ENCODE measurements at places on chromosomes 7 and 10. TPM values are rescaled to one million over a fixed set of nuclear protein-coding genes. Genes with fewer than 3 reads are reported as not detected.
A peak's percentile ranks its signal among the peaks of the same experiment; 100 is the strongest.

Gene LIPN
- polyA plus RNA-seq: not detected

Gene TCAF2
- 3.2 TPM for polyA plus RNA-seq

Gene IDI2
- polyA plus RNA-seq: not detected

GRCh38 chr7:157003756-157004520 is 6.5 kb downstream of the MNX1 start:
- H3K36me3 ChIP-seq: no peaks in the 10 kb centered on the region
- H3K4me3 ChIP-seq: no peak overlapping the region
- H3K27ac ChIP-seq: no peak overlapping the region
- H3K4me1 ChIP-seq: no peaks in the 10 kb centered on the region
- peaks cover 33% of the 10 kb centered on the region for H3K27me3 ChIP-seq
- DNase-seq: no peak

GRCh38 chr7:151393031-151393977 is 16.5 kb downstream of the WDR86 start:
- no peak overlapping the region for H3K4me3 ChIP-seq
- DNase-seq: no peak
- H3K4me1 ChIP-seq: no peaks in the 10 kb centered on the region
- H3K27ac ChIP-seq: no peak overlapping the region

GRCh38 chr7:128271942-128272481 is 30.9 kb downstream of the LEP start:
- H3K4me1 ChIP-seq: no peaks in the 10 kb centered on the region
- H3K27ac ChIP-seq: no peak overlapping the region
- no peaks in the 10 kb centered on the region for H3K27me3 ChIP-seq
- H3K4me3 ChIP-seq: no peak overlapping the region
- DNase-seq: no peak

DNA sequence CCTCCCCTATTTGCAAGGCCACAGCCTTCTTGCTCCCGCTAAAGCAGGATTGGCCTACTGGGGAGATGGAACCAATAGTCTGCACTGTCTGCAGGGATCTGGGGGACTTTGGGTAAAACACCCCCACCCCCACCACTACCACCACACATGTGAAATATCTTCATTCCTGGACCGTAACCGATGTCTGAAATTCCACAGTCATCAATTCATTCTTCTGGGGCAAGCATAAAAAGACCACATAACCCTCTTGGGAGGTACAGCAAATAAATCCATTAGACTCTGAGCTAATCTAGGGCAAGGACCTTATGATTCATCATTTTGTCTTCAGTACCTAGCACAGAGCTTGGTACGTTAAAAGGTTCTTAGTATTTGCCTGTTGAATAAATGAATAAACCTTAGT is 307.8 kb downstream of the GPAM start:
- H3K4me3 ChIP-seq: no peak overlapping the region
- H3K4me1 ChIP-seq: no peaks in the 10 kb centered on the region
- no peaks in the 10 kb centered on the region for H3K27me3 ChIP-seq
- DNase-seq: no peak
- H3K27ac ChIP-seq: no peak overlapping the region

DNA sequence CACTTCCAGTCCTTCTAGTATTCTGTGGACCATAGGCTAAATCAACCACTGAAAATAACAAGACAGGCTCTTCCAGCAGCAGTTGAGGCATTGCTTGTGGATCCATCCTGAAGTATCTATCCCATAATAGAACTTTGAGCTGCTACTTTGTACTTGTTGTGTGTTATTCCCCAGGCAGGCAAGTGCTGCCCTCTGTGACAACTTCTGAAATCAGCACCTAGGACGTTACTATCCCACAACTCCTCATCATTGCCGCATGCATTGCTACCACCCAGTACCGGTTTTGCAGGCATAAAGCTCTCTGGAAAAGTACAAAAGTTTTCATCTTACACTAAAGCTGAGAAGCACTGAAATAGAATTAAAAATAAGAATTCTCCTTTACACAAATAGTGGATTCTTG is 145.3 kb downstream of the HTR7 start:
- H3K4me3 ChIP-seq: no peak overlapping the region
- no peaks in the 10 kb centered on the region for H3K4me1 ChIP-seq
- no peak for DNase-seq

DNA sequence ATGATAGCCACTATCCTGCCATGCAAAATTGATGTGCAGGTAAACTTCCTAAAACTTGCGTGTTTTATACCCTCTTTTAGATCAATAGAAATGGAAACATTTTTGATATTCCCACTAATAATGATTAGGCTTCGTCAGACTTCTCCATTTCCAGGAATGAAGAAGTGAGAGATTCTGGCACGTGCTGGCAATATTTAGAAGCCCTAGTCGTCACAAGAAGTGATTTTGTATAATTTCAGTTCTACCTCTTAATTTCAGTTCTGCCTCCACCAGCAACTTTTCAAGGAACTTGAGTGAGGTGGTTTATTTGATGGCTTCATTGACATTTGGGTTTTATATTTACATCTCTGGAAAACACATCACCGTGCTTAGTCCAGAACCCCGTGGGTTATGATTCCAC is 61.9 kb downstream of the MRC1 start:
- no peaks in the 10 kb centered on the region for H3K27me3 ChIP-seq
- H3K4me3 ChIP-seq: no peak overlapping the region
- no peak overlapping the region for H3K27ac ChIP-seq
- no peaks in the 10 kb centered on the region for H3K4me1 ChIP-seq
- no peak for DNase-seq
- no peaks in the 10 kb centered on the region for H3K36me3 ChIP-seq

DNA sequence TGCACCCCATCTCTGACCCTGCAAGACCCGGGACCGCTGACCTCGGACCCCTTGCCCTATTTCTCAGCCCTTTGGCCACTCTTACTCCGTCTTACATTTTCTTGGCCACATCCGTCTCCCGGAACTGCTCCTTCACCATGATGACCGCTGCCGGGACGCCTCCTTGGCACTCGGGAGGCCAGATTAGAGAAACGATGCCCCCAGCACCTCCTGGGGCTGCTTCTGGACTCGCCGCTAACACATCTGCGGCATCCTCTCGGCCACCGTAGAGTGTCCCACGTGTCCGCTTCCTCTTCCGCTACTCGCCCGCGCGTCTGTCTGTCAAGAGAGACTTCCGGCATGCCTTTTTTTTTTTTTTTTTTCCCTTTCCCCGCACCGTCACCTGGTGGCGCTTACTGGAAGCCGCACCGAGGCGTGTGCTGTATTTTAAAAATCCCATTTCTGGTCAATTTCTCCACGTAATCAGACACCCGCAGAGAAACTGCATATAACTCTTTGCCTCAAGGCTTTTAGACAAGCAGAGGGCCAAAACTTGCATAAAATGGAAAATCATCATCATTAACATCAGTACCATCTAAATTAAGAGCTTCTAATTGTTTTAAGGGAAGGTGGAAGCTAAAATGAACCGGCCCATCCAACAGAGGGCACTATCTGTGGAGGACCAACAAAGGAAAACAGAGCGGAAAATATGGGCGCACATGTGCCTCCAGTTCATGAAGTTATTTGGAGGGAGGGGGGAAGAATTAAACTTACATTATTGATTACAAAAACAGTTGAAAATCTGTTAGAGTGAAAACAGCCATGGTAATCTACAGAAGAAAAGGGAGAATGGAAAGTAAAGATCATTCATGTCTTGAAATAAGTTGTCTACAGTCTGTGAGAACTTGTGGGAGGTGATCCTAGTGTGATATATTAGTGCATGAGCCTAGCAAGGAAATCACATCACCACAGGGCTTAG is at the start of gene POLR3A:
Gene POLR3A (minus strand): TSS at position 247 of the 958 bp plus-strand sequence. CDS start 108 bp downstream, at position 139.
- peaks cover 15% of the 10 kb centered on the region for H3K36me3 ChIP-seq
- no peaks in the 10 kb centered on the region for H3K27me3 ChIP-seq
- peak within 1 kb of the TSS; percentile 92 for H3K27ac ChIP-seq
- H3K4me1 ChIP-seq: peaks cover 9% of the 10 kb centered on the region
- peak; percentile 82 for DNase-seq
- H3K4me3 ChIP-seq: peak within 1 kb of the TSS; percentile 97

GRCh38 chr10:119644994-119645393 is 6.2 kb upstream of the BAG3 start:
- no peak overlapping the region for H3K27ac ChIP-seq
- no peak overlapping the region for H3K4me3 ChIP-seq
- no peaks in the 10 kb centered on the region for H3K36me3 ChIP-seq

GRCh38 chr7:46072722-46073121 is 151.7 kb upstream of the IGFBP3 start:
- H3K27me3 ChIP-seq: no peaks in the 10 kb centered on the region
- H3K4me1 ChIP-seq: no peaks in the 10 kb centered on the region
- no peak overlapping the region for H3K27ac ChIP-seq
- peak; percentile 13 for DNase-seq
- H3K4me3 ChIP-seq: no peak overlapping the region
- H3K36me3 ChIP-seq: no peaks in the 10 kb centered on the region

- H3K4me1 ChIP-seq: no peaks in the 10 kb centered on the region
- H3K27me3 ChIP-seq: no peaks in the 10 kb centered on the region
- H3K36me3 ChIP-seq: no peaks in the 10 kb centered on the region
- DNase-seq: no peak
- H3K4me3 ChIP-seq: no peak overlapping the region
- H3K27ac ChIP-seq: no peak overlapping the region
These were observed 319.7 kb upstream of the GHITM start for GRCh38 chr10:83819609-83820008.

- H3K4me3 ChIP-seq: no peak overlapping the region
- H3K4me1 ChIP-seq: no peaks in the 10 kb centered on the region
- DNase-seq: no peak
- no peak overlapping the region for H3K27ac ChIP-seq
- 0 out of 2 replicates have a peak, but pooled peaks cover 1% of the 10 kb centered on the region for H3K27me3 ChIP-seq
- no peaks in the 10 kb centered on the region for H3K36me3 ChIP-seq
These were observed 53.6 kb upstream of the AOAH start for GRCh38 chr7:36777855-36778254.

- no peak overlapping the region for H3K27ac ChIP-seq
- DNase-seq: no peak
- H3K36me3 ChIP-seq: no peaks in the 10 kb centered on the region
- no peak overlapping the region for H3K4me3 ChIP-seq
- H3K27me3 ChIP-seq: peaks cover 2% of the 10 kb centered on the region
- H3K4me1 ChIP-seq: no peaks in the 10 kb centered on the region
These were observed 131.3 kb upstream of the PRKCQ start for GRCh38 chr10:6711408-6711841.

GRCh38 chr10:48652344-48652743 is 32.3 kb upstream of the WDFY4 start:
- no peak for DNase-seq
- H3K36me3 ChIP-seq: no peaks in the 10 kb centered on the region
- H3K27me3 ChIP-seq: no peaks in the 10 kb centered on the region
- no peak overlapping the region for H3K27ac ChIP-seq
- H3K4me1 ChIP-seq: peaks cover 11% of the 10 kb centered on the region

- no peaks in the 10 kb centered on the region for H3K27me3 ChIP-seq
- H3K27ac ChIP-seq: no peak overlapping the region
- no peaks in the 10 kb centered on the region for H3K36me3 ChIP-seq
- no peak for DNase-seq
These were observed 21.2 kb downstream of the GLCCI1 start for GRCh38 chr7:7989616-7990440.

DNA sequence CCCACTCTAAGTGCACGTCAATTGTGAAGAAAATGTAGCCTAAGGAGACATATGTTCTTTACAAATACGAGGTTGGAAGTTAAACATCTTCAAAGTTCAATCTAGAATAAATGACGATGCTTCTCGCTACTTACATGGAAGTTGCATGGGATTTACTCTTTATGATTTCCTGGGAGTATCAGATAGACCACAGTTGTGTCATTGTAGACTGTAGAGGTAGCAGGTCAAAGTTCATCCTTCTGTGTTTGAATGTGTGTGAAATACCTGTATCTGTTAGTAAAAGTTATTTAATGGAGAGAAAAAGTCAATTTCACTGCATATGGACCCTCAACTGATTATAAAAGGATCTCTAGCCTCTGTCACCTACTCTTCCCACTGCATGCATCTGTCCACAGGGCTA is 112.6 kb downstream of the C1GALT1 start:
- no peak for DNase-seq
- no peak overlapping the region for H3K27ac ChIP-seq
- H3K27me3 ChIP-seq: no peaks in the 10 kb centered on the region
- H3K4me3 ChIP-seq: no peak overlapping the region
- no peaks in the 10 kb centered on the region for H3K4me1 ChIP-seq
- H3K36me3 ChIP-seq: no peaks in the 10 kb centered on the region

- no peak overlapping the region for H3K27ac ChIP-seq
- no peak overlapping the region for H3K4me3 ChIP-seq
- H3K4me1 ChIP-seq: no peaks in the 10 kb centered on the region
These were observed 21.2 kb downstream of the MBL2 start for GRCh38 chr10:52751337-52751736.

DNA sequence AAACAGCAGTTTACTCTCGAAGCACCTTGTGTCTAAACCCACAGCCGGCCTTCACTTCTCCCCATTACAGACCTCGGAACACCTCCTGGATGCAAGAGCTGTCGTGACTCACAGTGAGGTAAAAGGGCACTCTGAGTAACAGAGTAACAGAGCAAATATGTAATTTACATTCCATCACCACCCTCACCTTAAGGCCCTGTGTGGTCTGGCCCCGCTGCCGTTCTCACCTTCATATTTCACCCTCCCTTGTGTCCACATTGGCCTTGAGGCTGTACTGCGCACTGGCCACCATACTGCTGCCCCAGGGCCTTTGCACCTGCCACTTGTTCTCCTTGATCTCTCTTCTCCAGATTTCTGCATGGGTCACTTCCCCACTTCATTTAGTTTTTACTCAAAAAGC is 12.6 kb downstream of the FFAR4 start:
- H3K27ac ChIP-seq: no peak overlapping the region
- no peak overlapping the region for H3K4me3 ChIP-seq
- DNase-seq: no peak
- H3K36me3 ChIP-seq: no peaks in the 10 kb centered on the region

DNA sequence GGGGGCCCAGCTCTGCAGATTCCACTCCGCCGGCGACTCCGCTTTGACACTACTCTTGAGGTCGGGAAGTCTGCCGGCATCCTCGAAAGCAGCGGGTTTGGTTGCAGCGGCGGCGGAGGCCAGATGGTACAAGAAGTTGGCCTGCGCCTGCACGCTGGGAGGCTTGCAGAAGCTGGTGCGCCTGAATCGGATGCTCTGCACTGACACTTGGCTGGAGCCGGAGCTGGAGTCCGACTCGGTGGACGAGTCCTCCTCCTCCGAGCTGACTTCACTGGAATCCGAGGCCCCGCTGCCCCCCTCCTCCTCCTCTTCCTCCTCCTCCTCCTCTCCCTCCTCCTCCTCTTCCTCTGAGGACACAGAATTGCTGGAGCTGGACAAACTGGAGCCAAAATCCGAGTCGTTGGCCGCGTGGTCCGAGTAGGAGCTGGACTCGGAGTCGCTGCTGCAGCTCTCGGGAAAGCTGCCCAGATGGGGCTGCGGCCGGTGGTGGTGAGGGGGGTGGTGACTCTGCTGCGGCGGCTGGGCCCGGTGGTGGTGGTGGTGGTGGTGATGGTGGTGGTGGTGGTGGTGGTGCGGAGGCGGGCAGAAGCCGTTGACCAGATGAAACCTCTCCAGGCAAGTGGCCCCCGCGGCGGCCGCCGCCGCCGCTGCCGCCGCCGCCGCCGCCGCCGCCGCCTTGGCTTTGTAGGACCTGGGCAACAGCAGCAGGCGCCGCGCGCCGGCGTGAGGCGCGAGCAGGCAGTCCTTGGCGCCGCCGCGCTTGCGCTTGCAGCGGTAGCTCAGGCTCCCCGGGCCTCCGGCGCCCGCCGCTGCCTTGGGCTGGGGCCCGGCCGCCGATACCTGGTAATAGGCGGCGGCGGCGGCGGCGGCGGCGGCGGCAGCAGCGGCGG is 9.0 kb downstream of the SKIDA1 start:
- H3K36me3 ChIP-seq: no peaks in the 10 kb centered on the region
- DNase-seq: no peak
- H3K4me3 ChIP-seq: peak overlapping the region; percentile 56
- H3K27me3 ChIP-seq: peaks cover 10% of the 10 kb centered on the region
- peaks cover 21% of the 10 kb centered on the region for H3K4me1 ChIP-seq

GRCh38 chr10:62050346-62050892 is 148.9 kb downstream of the ARID5B start:
- no peaks in the 10 kb centered on the region for H3K36me3 ChIP-seq
- peak overlapping the region; percentile 93 for H3K27ac ChIP-seq
- peak overlapping the region; percentile 68 for H3K4me3 ChIP-seq
- H3K27me3 ChIP-seq: no peaks in the 10 kb centered on the region
